Smooth muscle cell of trachea (primary cell): ENCODE measurements at places on chromosomes 12 and 14. TPM values are rescaled to one million over a fixed set of nuclear protein-coding genes. Genes with fewer than 3 reads are reported as not detected.

ATP5MC2 gene
- total RNA-seq, result 108 and 157 TPM in 2 replicates

SLC39A2 gene
- 0.17 TPM in 1 of 2 replicates, not detected in the other for total RNA-seq

CELA1 gene
- total RNA-seq, result not detected in 2 replicates

GPR65 gene
- under 0.01 TPM in 1 of 2 replicates, not detected in the other for total RNA-seq

AMN gene
- 0.15 and 0.17 TPM in 2 replicates for total RNA-seq

COQ6 gene
- 20.0 and 22.1 TPM in 2 replicates for total RNA-seq

DAO gene
- total RNA-seq, result not detected in 2 replicates

CFAP54 gene
- total RNA-seq, result 2.8 and 3.1 TPM in 2 replicates

CACNA2D4 gene
- 0.87 and 1.5 TPM in 2 replicates for total RNA-seq

GPR84 gene
- total RNA-seq, result not detected in 2 replicates

HOXC9 gene
- total RNA-seq, result 0.15 and 0.33 TPM in 2 replicates

TAS2R42 gene
- total RNA-seq, result not detected in 2 replicates

INHBC gene
- total RNA-seq, result not detected in 2 replicates

FAM222A gene
- total RNA-seq, result 0.15 and 0.33 TPM in 2 replicates

TSHR gene
- 0.33 TPM in 1 of 2 replicates, not detected in the other for total RNA-seq

ABHD12B gene
- total RNA-seq, result not detected in 2 replicates

SLC17A8 gene
- total RNA-seq, result not detected in 2 replicates

HCAR1 gene
- total RNA-seq, result 0.50 and 0.87 TPM in 2 replicates

CCDC177 gene
- under 0.01 TPM in 2 replicates for total RNA-seq
